ENCODE measurements at places on chromosomes 13 and 19.

- no peak for DNase-seq
Measured at GRCh38 chr19:46179076-46179759, 31.2 kb downstream of the IGFL2 start.

- DNase-seq = peak; percentile 70
Measured at GRCh38 chr19:11242864-11243797, 3.7 kb downstream of the ANGPTL8 start.

- no peak for DNase-seq
Measured at GRCh38 chr19:29393915-29394460, 131.8 kb upstream of the VSTM2B start.

GRCh38 chr19:10421240-10422045 lies 1.1 kb downstream of the PDE4A start:
- DNase-seq = no peak

GRCh38 chr13:72284791-72285190 lies 417.8 kb upstream of the DACH1 start:
- no peak for DNase-seq

- DNase-seq = no peak
Measured at GRCh38 chr19:53883231-53883661, 1.2 kb downstream of the PRKCG start.

DNA sequence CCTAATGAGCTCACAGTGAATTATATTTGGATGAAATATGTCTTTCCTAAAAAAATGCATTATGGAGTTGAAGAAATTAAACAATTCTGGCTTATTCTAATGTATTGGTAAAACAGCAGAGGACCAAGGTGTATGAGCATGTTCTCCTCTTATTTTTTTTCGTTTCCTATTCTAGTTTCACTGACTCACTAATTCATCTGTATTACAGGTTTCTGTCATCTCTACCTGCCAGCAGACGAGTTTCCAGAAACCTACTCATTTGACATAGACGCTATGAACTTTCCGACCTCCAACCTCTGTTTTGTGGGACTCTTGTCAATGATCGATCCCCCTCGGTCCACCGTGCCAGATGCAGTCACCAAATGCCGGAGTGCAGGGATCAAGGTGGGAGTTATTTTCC lies 20.3 kb downstream of the ATP12A start:
- no peak for DNase-seq

DNA sequence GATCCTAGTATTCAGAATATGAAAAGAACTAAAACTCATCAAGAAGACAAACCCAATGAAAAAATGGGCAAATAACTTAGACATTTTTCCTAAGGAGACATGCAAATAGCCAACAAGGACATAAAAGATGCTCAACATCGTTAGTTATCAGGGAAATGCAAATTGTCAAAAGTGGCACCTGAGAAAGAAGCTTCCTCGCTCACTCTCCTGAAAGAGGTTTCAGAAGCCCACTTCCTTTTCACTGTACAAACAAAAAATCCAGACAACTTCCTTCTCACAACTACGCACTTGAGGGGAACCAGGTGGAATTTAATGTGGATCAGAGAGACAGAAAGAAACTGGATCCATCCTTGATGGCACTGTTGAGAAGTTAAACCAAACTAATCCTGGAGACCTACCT lies 41.5 kb downstream of the KLF12 start:
- no peak for DNase-seq

GRCh38 chr13:98963917-98964316 lies 13.9 kb downstream of the DOCK9 start:
- no peak for DNase-seq

DNA sequence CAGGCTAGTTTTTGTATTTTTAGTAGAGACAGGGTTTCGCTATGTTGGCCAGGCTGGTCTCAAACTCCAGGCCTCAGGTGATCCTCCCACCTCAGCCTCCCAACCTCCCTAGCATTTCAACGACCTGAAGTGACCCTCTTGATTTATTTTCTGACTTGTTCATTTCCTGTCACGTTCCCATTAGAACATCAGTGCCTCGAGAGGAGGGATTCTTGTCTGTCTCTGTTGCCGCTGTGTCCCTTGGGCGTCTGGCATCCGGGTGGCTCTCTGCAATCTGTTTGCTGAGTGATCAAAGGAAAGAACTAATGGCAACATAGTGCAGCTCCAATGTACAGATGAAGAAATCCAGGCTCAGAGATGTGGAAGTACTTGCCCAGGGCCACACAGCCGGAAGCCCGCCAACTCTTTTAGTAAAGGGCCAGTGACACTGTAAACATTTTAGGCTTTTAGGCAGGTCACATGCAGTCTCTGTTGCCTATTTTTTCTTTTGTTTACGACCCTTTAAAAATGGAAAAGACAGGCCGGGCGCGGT lies 47.5 kb downstream of the NFIC start:
- no peak for DNase-seq

- no peak for DNase-seq
Measured at GRCh38 chr13:38657191-38657590, 29.7 kb upstream of the FREM2 start.

DNA sequence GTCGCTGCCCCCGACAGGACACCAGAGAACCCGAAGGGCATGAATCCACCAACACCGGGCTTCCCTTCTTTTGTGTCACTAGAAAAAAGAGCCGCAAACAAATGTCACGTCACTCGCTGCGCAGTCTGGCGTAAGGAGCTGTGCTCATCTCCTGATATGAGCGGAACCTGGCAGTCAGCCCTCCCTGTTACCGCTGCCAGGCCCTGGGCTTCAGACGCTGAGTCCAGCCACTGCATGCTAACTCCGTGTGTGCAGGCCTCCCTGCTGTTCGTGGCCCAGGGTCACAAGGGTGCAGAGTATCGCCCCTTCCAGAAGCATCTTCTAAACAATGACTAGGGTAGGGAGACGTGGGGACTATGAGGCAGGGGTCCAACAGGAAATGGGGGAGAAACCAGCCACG lies 71.3 kb downstream of the SLC7A1 start:
- no peak for DNase-seq

GRCh38 chr19:18321734-18322102 lies 1.2 kb downstream of the LSM4 start:
- no peak for DNase-seq

DNA sequence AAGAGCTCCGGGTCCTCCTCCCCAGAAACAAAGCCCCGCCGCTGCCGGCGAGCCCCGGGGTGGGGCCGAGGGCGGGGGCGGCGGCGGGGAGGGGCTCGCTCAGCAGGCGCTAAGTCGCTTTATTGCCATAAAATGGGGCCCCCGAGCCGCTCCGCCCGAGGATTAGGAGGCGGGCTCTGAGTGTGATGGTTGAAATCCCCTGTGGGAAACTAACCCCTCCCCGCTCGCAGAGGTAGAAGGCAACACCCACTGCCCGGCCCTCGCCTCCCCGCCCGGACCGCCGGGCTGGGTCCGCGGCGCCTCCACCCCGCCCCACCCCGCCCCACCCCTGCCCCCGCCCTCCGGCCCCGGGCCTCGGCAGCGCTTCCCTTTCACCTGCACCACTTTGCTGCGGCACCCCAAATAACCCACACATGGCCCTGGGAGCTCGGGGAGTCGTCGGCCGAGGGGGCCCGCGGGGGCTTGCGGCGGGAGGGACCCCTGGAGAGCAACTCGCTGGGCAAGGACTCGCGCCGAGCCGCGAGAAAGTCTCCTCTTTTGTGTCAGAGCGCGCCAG lies at the start of gene KLF12:
Gene KLF12, minus strand, starts transcription at position 184 of the 556 bp plus-strand sequence.
- DNase-seq = peak; percentile 95

DNA sequence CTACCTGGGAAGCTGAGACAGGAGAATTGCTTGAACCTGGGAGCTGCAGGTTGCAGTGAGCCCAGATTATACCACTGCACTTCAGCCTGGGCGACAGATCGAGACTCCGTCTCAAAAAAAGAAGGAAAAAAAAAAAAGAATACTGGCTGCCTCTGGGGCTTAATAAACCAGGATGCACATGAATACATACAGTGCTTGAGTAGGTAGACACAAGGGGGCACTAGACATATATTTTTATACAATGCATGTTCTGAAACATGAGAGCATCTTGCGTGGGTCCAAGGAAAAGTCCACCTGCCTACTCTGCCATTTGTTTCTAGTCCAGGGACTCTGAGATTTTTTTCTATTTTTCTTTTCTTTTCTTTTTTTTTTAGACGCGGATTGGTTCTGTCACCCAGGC lies 31.2 kb downstream of the KEAP1 start:
- no peak for DNase-seq
